ENCODE measurements at places on chromosomes 2 and 18. TPM values are rescaled to one million over a fixed set of nuclear protein-coding genes. Genes with fewer than 3 reads are reported as not detected.
A peak's percentile ranks its signal among the peaks of the same experiment; 100 is the strongest.

FSHR gene
- total RNA-seq = 0.95 TPM

TACR1 gene
- total RNA-seq = not detected

MEP1B gene
- total RNA-seq = 0.04 TPM

MTERF4 gene
- total RNA-seq = 75.7 TPM

KHK gene
- 9.0 TPM for total RNA-seq

TCF4 gene
- total RNA-seq = 51.4 TPM

UGP2 gene
- total RNA-seq = 183 TPM

DNA sequence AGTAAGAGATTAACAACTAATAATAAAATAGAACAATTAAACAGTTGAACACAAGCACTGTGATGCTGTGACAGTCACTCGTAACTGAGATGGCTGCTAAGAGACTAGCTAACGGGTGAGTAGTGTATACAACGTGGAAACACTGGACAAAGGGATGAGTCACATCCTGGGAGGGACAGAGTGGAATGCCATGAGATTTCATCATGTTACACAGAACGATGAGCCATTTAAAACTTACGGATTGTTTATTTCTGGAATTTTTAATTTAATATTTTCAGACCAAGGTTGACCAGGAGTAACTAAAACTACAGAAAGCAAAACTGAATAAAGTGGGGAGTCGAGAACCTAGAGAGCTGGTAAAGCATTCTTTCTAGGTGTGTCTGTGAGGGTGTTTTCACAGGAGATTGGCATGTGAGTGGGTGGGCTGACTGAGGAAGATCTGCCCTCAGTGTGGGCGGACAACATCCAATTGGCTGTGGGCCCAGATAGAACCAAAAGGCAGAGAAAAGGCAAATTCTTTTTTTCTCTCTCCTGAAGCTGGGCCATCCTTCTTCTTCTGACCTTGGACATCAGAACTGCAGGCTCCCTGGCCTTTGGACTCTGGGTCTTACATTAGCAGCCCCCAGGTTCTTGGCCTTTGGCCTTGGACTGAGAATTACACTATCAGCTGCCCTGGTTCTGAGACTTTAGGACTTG lies 14.6 kb downstream of the TMSB10 start:
- no peak for DNase-seq

DNA sequence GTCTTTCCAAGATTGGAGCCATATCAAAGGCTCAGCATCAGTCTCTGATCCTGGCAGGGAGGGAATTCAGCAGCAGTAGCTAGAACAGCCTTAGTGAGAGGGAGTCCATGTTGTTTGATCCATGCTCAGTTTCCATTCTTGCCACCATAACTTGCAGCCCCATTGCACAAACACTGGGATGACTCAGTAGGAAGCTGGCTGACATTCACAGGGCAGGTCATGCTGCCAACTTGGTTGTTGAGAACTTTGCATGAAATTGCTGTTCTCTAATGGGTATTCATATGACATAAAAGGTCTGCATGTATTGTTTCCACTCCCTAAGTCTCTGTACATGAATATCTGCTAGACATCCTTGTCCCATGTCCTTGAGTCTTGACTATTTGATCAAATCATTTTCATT lies 29.9 kb upstream of the STAT4 start:
- DNase-seq = no peak

GRCh38 chr2:172288603-172289002 lies 138.8 kb upstream of the ITGA6 start:
- DNase-seq = no peak

DNA sequence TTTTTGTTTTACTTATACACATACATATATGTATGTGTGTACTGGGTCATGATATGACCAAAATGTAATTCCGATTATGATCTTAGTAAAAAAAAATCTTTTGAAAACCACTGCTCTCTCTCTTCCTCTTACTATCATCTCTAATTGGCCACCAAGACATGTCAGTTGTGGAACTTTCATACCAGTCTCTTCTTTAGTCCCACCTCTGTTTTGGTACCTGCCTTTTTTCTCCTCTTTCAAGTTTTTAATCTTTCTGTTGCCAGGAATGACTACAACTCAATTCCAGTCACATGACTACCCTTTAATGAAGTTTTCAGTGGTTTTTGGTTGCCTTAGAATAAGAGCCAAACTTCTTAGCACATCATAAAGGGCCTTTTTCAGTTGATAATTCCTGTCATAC lies 17.1 kb downstream of the RBM44 start:
- DNase-seq = no peak

GRCh38 chr2:229206548-229206947 lies 64.5 kb downstream of the PID1 start:
- DNase-seq = no peak

DNA sequence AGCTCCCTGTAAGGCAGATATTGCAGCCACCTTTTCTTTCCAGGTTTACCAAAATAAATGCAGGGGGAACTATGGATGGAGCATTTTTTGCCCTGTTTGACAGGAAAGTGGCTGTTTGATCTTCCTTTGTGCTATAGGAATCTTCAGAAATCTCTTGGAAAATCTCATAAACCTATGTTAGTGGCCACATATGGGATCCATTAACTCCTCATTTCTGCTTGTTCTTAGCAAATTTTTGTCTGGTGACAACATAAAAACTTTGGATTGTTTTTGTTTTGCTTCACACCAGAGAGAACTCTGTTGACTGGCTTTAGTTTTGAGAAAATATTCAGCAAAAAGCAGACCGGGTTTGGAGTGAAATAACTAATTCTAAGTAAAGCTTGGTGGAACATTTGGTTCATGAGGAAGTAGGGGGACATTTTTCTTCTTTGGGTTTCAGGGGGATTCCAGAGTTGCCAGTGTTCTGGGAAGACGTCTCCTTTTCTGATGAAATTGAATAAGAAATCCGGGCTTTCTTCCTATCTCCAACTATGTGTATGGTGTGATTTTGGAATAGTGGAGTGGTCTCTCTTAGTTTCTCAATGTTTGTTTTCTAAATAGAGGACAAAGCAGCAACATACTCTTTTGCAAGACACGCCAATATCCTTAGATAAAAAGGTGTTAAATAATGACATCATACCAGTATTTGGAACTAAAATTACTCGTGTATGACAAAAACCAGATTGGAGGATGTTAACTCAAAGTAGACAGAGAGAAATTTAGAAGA lies 174.4 kb downstream of the ICOS start:
- DNase-seq = no peak

DNA sequence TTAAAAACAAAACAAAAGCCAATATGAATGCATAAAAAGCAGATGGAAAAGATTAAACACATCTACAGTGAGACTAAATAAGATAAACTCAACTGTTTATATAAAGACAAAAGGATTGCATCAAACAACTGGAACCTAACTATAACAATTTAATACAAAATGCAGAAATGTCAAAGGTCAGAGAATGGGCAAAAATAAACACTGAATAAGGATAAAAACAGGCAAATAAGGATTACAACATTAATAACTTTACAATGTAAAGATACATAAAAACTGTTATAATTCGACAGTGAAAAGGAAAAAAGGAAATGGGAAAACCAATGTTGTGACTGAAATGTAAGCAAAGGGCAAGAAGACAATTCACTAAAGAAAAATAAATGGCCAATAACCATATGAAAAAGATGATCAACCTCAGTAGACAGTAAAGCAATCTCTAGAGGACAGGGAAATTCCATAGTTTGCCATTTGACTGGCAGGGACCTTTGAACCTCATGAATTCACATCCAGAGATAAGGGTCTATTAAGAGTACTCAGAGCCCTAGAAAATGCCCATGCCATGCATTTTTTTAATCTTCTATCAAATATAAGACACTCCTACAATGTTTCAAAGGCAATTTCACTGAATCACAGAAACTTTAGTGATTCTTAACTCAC lies 83.7 kb downstream of the TMEM131 start:
- DNase-seq = peak; percentile 3

GRCh38 chr18:64399566-64399965 lies 250.7 kb upstream of the LINC00305 start:
- no peak for DNase-seq

DNA sequence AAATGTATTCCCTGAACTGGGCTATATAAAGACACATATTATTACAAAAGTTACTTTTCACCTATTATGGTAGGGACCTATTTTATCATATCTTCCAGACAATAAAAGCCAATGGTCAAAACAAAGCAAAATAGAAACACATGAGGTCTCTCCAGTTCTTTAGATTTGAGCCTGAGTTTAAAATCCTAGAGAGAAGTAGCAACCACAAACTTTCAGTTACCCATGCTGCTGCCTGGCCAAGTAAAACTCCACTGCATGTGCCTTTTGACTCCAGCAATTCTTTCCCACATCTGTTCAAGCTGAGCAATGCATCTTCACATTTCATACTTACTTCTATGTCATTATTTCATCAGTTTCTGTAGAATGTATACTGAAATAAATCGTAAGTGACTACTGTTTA lies 405.3 kb downstream of the STK39 start:
- DNase-seq = no peak

GRCh38 chr18:56431551-56431950 lies 206.8 kb downstream of the TXNL1 start:
- DNase-seq = no peak

DNA sequence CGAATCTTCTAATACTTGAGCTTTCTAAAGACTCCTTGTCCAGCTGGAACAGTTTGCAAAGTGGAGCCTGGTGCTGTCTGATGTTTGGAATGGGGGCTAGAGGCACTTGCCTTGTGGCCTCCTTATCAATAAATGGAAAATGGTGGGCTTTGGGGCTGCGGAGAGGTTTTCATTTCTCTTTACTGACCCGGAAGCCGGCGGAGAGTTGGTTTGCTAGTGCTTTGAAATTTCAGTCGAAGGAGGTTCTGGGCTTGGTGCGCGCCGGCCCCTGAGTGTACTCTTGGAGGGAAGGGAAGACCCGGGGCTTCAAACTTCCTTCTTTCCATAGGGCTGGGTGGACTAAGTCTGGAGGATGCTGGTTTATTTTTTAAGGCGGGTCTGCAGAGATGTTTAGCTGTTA lies 714 bp downstream of the RPIA start:
- DNase-seq = peak; percentile 21
